ENCODE measurements at places on chromosomes 13 and 19.

DNA sequence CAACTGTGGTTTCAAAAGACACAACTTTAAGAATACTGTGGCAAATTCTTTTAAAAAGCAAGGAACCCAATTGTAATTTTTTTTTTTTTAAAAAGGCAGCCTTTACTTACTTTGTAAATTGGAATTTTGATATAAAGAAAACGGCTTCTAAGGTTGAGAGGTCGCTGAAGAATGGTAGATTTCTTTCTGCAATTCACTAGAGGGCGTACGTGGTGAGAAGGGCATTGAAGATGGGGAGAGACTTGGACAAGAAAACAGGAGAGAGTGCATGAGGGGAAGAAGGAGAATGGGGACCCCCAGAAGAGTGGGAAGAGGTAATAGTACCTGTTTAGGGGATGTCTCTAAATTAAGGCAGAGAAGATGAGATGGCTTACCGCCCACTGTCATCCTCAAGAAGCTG, 33.5 kb upstream of the PABPC3 start:
- no peak for DNase-seq

DNA sequence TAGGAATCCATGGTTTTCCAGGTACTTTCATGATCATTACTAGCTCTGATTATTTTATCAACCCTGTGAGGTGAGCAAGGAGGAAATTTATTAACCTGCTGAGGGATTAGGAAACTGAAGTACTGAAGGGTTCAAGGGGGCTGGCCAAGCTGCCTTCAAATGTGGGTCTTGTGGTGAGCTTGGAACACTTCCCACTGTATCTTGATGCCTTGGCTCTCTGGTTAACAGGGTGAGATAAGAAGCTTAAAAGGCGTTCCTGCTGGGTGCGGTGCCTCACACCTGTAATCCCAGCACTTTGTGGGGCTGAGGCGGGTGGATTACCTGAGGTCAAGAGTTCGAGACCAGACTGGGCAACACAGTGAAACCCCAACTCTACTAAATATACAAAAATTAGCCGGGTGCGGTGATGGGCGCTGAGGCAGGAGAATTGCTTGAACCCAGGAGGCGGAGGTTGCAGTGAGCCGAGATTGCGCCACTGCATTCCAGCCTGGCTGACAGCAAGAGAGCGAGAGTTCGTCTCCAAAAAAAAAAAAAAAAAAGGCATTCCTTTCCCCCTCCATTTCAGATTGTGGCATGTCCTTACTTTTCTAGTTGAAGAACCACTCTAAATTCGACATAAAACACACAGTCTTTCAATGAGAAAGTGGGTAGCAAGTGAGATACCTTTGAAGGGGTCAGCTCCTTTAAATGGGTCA, 70.2 kb downstream of the KLF2 start:
- no peak for DNase-seq

GRCh38 chr19:49691243-49692146, 579 bp downstream of the CPT1C start:
- DNase-seq = no peak

- DNase-seq = no peak
Observed at GRCh38 chr19:1841209-1841924, 6.9 kb downstream of the REXO1 start.

DNA sequence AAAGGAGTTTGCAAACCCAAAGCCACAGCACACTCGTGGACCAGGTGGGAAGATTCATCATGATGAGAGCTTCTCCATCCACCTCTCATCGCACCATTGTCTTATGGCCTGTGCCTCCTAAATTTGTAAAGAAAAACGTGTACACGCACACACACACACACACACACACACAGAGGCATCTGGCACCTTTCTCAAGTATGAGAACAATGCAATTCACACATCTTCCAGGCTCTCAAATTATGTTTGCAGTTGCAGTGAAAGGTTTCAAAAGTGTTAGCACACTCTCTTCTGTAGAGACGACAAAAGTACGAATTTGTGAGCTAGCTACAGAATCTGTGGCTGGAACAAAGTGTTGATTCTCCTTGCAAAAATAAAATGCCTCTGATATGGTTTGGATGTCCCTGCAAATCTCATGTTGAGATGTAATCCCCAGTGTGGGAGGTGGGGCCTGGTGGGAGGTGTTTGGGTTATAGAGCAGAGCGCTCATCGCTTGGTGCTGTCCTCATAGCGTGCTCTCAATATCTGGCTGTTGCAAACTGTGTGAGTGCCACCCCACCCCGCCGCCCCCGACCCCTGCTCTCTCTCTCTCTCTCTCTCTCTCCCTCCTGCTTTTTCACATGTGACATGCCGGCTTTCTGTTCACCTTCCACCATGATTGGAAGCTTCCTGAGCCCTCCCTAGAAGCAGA, 21.8 kb upstream of the RAB20 start:
- DNase-seq = no peak

DNA sequence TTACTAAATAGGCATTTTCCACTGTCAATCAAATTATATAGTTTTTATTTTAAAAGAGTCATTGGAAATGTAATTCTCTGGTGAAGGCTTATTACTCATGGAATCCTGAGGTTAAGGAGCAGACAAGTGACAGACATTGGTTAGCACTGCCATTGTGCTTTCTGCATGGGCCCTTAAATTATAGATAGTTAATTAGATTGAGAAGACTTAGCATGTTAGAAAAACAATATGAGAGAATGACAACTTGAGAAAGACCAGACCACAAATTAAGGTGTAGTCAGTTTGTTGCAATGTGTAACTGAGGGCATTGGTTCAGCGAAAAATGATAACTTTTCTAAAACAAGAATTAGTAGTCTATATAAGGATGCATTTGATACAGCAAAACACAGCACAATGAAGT, 195.5 kb downstream of the SLITRK6 start:
- no peak for DNase-seq

DNA sequence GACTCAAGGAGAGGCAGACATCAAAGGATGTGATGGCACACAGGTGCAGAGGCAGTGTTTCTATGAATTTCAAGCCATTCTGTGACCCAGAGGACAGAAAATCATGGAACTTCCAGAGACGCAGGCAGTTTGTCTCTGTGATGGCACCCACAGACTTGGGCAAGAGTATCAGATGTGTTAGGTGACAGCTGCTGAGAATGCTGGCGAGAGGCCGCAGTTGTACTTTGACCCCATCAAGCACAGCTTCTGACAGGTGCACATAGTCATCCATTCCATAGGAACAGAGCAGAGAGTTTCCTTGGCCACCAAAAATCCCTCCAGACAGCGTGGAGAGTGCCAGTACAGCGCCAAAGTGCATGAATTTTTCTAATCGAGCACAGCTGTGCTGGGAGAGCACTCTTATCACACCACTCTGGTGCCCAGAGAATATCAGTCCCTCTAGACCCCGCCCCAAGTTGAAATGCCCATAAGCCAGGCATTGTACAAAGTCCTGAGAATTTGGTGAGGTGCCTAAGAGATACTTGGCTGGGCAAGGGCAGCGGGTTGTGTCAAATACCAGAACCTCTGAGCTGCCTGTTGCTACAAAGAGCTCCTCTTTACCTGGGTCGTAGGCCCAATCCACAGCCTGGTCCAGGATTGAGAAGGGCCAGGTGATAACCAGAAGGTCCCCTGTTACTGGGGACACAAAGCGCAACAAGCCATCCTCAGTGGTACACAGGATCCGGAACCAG, 12.4 kb downstream of the WDR87 start:
- DNase-seq = no peak
